Activated naive CD4-positive, alpha-beta T cell treated with anti-CD3 and anti-CD28 coated beads for 36 hours (primary cell): ENCODE measurements at places on chromosomes 13 and 19. TPM values are rescaled to one million over a fixed set of nuclear protein-coding genes. Genes with fewer than 3 reads are reported as not detected.

DNA sequence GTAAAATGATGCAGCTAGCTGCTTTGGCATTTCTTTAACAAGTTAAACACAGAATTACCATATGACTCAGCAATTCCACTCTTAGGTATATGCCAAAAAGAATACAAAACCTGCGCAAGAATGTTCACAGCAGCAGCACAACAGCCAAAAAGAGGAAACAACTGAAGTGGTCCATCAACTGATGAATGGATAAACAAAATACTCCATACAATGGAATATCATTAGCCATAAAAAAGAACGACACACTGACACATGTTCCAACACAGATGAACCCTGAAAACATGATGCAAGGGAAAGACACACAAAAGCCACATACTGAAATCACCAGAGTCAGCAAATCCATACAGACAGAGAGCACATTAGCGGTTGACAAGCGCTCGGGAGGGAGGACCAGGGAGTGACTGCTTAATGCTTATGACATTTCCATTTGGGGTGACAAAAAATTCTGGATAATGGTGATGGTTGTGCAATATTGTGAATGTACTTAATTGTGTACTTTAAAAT is 3.0 kb downstream of the PCID2 start:
- no peak for DNase-seq
- peaks cover 58% of the 10 kb centered on the region for H3K4me1 ChIP-seq
- H3K27ac ChIP-seq: peak overlapping the region; percentile 67
- H3K27me3 ChIP-seq: no peaks in the 10 kb centered on the region
- H3K4me3 ChIP-seq: no peak overlapping the region
- H3K36me3 ChIP-seq: peaks cover 18% of the 10 kb centered on the region

AMH gene
- total RNA-seq: 2.6 TPM

LHB gene
- not detected for total RNA-seq

DNA sequence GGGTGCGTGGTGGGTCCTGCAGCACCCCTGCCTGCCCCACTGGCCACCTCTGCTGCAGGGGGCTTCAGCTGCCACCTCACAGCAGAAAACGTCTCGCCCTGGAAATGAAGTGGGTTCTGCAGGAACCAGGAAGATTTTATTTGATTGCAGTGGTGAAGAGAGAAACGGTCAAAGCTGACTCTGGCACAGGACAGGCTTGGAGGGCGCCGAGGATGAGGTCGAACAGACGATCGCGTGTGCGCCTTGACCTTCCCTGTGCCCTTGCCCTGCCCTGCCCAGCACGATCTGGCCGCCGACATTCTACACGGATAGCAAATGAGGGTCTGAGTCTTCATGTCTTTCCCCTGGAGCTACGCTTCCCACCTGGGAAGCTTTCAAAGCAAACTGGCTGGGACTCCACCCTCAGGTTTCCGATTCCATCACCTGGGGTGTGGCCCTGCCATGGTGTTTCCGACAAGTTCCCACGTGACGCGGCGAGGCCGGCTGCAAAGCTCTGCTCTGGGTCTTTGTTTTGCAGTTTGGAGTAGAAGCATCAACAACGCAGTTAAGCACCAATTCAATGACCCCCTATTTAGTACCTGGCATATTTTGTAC is 50.3 kb upstream of the TUBGCP3 start:
- no peak overlapping the region for H3K27ac ChIP-seq
- DNase-seq: no peak
- H3K27me3 ChIP-seq: peaks cover 19% of the 10 kb centered on the region
- no peaks in the 10 kb centered on the region for H3K36me3 ChIP-seq
- peaks cover 5% of the 10 kb centered on the region for H3K4me1 ChIP-seq
- H3K4me3 ChIP-seq: no peak overlapping the region

GRCh38 chr13:40933508-40934204 is 85.5 kb downstream of the ELF1 start:
- DNase-seq: peak; percentile 38
- no peak overlapping the region for H3K4me3 ChIP-seq
- peaks cover 33% of the 10 kb centered on the region for H3K4me1 ChIP-seq
- no peaks in the 10 kb centered on the region for H3K27me3 ChIP-seq
- H3K36me3 ChIP-seq: peaks cover 28% of the 10 kb centered on the region
- H3K27ac ChIP-seq: peak overlapping the region; percentile 77

KLF5 gene
- 1.3 TPM for total RNA-seq

DNA sequence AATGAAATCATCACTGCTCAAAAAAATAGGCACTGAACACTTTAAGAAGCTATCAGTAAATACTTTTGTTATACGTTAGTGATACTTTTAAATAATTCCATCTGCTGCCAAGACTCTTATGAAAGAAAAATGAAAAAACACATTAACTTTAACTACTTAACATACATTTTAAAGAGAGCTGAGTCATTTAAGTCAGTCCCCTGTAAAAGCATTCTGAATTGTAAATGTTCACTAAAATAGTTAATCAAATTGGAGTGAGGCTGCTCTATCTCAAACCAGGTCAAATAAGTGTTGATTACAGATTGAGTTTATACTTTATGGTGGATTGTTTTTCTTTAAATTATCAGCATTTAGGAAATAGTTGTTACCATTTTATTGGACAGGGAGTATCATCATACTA is 274.2 kb downstream of the MYO16 start:
- no peak for DNase-seq
- no peak overlapping the region for H3K4me3 ChIP-seq
- H3K27me3 ChIP-seq: peaks cover 3% of the 10 kb centered on the region
- H3K36me3 ChIP-seq: no peaks in the 10 kb centered on the region

ZNF506 gene
- total RNA-seq: 32.6 TPM

PPFIA3 gene
- total RNA-seq: 4.6 TPM

S1PR2 gene
- total RNA-seq: 3.4 TPM

- DNase-seq: no peak
- no peaks in the 10 kb centered on the region for H3K4me1 ChIP-seq
- H3K27ac ChIP-seq: no peak overlapping the region
- H3K36me3 ChIP-seq: no peaks in the 10 kb centered on the region
- H3K27me3 ChIP-seq: no peaks in the 10 kb centered on the region
Measured at GRCh38 chr13:84683448-84683847, 801.2 kb upstream of the SLITRK1 start.

DNA sequence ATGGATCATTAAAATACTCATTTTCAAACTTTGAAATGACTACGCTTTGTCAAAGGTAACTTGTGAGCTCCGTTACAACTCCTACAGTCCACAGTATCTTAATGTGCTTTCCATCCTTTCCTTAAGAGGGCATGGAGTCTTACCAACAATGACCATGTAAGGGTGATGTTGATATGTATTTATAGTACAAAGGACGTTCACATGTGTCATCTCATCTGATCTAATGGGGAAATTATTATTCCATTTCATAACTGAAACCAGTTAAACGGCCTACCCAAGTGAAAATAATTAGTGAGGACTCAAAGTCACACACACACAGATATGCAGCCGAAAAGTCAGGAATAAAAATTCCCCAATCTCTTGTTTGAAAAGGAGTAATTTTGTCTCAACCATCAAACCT is 9.6 kb downstream of the USP12 start:
- H3K36me3 ChIP-seq: peaks cover 9% of the 10 kb centered on the region
- no peaks in the 10 kb centered on the region for H3K27me3 ChIP-seq
- H3K27ac ChIP-seq: no peak overlapping the region
- H3K4me1 ChIP-seq: peaks cover 65% of the 10 kb centered on the region
- H3K4me3 ChIP-seq: no peak overlapping the region

DNA sequence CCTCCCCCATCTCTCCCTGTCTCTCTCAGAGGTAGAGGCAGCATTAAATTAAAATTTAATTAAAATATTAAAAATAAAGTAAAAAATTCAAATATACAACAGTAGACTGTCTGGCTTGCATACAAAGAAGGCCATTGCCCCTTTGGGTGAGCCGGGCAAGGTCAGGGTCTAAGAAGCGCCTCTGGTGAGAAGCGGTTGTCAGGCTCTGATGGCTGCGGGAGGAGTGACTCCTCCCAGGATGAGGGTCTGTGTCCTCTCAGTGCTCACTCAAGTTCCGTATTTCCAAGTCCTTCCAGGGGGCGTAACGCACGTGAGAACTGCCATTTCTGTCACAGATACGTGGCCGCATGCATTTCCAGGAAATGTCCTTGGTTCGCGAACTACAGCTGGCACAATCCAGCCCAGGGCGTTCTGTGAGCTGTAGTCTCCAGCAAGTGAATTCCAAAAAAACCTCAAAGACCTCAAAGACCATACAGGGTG is 737 bp upstream of the ZNF181 start:
- H3K4me1 ChIP-seq: peaks cover 23% of the 10 kb centered on the region
- no peak for DNase-seq

- H3K4me1 ChIP-seq: no peaks in the 10 kb centered on the region
- no peak overlapping the region for H3K4me3 ChIP-seq
- no peaks in the 10 kb centered on the region for H3K36me3 ChIP-seq
- H3K27ac ChIP-seq: no peak overlapping the region
- H3K27me3 ChIP-seq: no peaks in the 10 kb centered on the region
- DNase-seq: no peak
Measured at GRCh38 chr19:28303502-28303901, 909.4 kb downstream of the UQCRFS1 start.

- DNase-seq: no peak
- H3K27me3 ChIP-seq: peaks cover 7% of the 10 kb centered on the region
- H3K4me1 ChIP-seq: no peaks in the 10 kb centered on the region
- no peak overlapping the region for H3K27ac ChIP-seq
- H3K36me3 ChIP-seq: no peaks in the 10 kb centered on the region
Measured at GRCh38 chr13:22468824-22469223, 712.0 kb upstream of the SGCG start.

- no peaks in the 10 kb centered on the region for H3K27me3 ChIP-seq
- no peaks in the 10 kb centered on the region for H3K36me3 ChIP-seq
- no peak for DNase-seq
- H3K4me1 ChIP-seq: peaks cover 13% of the 10 kb centered on the region
- H3K27ac ChIP-seq: no peak overlapping the region
Measured at GRCh38 chr13:24064371-24064770, 96.1 kb upstream of the SPATA13 start.

STARD13 gene
- 0.31 TPM for total RNA-seq

KLK10 gene
- not detected for total RNA-seq

DNA sequence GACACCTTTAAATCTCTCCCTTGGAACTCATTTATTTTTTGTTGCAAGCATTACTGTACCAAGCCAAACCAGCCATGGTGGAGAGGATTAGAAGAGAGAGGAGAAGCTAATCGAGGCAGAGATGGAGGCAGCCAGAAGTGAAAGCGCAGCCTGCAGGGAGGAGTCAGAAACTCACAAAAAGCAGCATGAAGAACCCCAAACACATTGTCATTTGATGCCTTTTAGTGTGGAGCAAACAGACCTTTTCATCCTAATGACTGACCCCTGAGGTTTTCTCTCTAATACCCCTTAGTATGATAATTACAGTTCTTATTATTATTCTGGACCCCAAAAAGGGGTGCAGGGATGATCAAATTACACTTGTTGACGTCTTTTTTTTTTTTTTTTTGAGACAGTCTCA is 62.5 kb downstream of the TNFRSF19 start:
- no peaks in the 10 kb centered on the region for H3K4me1 ChIP-seq
- no peaks in the 10 kb centered on the region for H3K36me3 ChIP-seq
- H3K4me3 ChIP-seq: no peak overlapping the region
- H3K27me3 ChIP-seq: peaks cover 5% of the 10 kb centered on the region

ZNF44 gene
- 6.3 TPM for total RNA-seq

DNA sequence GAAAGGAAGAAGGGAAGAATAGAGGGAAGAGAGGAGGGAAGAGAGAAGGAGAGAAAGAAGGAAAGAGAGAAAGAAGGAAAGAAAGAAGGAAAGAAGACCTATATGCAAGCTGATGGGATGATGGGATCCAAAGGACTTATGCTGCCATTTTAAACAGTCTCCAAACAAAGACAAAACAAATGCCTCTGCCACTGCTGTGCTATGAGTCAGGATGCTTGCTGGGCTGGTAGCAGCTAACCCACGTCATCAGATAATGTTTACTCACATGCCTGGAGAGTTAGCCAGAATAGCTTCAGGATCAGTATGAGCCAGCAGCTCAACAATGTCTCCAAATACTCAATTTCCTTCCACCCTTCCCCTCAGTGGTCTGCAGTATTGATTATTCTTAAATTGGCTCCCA is 12.0 kb upstream of the ZNF274 start:
- DNase-seq: no peak
- no peak overlapping the region for H3K4me3 ChIP-seq
- peaks cover 23% of the 10 kb centered on the region for H3K36me3 ChIP-seq
- H3K4me1 ChIP-seq: no peaks in the 10 kb centered on the region

DNA sequence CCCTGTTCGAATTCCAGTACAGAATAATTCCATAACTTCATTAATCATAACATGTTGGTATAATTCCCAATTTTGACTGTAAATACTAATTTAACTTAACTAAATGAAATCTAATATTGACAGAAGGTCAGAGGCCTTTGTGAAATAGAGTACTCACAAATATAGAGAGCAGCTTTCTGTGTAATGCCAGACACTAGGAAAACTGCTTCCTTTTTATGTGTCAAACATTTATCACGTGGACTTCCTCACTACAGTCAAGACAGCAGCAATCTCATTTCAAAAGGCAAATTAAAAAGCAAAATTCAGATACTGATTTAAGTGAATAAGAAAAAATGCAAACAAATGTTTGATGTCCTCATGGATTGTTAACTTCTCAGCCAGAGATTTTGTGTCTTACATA is 13.1 kb downstream of the ITM2B start:
- no peak for DNase-seq
- H3K27me3 ChIP-seq: no peaks in the 10 kb centered on the region
- peaks cover 3% of the 10 kb centered on the region for H3K36me3 ChIP-seq
- peak overlapping the region; percentile 12 for H3K27ac ChIP-seq
- no peak overlapping the region for H3K4me3 ChIP-seq

ANGPTL8 gene
- total RNA-seq: not detected

GRCh38 chr19:40089462-40089861 is 1.3 kb downstream of the ZNF780A start:
- peak overlapping the region; percentile 97 for H3K4me3 ChIP-seq
- peaks cover 28% of the 10 kb centered on the region for H3K4me1 ChIP-seq
- H3K27me3 ChIP-seq: no peaks in the 10 kb centered on the region
- no peak overlapping the region for H3K27ac ChIP-seq

SRRM5 gene
- 0.21 TPM for total RNA-seq

GRCh38 chr19:18029617-18030338 is 21.8 kb downstream of the ARRDC2 start:
- peaks cover 17% of the 10 kb centered on the region for H3K4me1 ChIP-seq
- no peak overlapping the region for H3K4me3 ChIP-seq
- no peak for DNase-seq
- no peaks in the 10 kb centered on the region for H3K27me3 ChIP-seq

ATCAY gene
- 0.07 TPM for total RNA-seq

ZNF234 gene
- 5.0 TPM for total RNA-seq

SPIB gene
- total RNA-seq: 0.47 TPM

GRCh38 chr19:12782174-12782423 is 6.7 kb upstream of the HOOK2 start:
- H3K36me3 ChIP-seq: no peaks in the 10 kb centered on the region
- H3K4me1 ChIP-seq: peaks cover 36% of the 10 kb centered on the region
- no peak for DNase-seq
- H3K27me3 ChIP-seq: no peaks in the 10 kb centered on the region
- peak overlapping the region; percentile 93 for H3K27ac ChIP-seq

DNA sequence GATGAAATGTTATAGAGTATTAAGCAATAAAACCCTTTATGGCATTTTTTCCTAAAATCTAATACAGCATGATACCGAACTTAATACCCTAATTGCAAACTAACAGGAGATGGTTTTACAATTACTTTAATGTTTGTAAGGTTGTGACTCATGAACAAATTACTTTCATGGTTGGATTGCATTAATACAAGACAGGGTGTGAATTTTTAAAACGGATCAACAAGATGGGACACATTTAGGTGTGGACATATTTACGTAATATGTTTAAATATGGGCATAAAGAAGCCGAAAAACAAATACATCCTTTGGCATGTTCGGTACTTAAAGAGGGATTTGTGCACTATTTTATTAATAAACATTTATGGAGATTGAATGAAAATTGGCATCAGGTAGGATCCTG is 168.3 kb upstream of the SPRY2 start:
- DNase-seq: no peak
- H3K4me1 ChIP-seq: no peaks in the 10 kb centered on the region
- H3K4me3 ChIP-seq: no peak overlapping the region
- no peaks in the 10 kb centered on the region for H3K27me3 ChIP-seq
